NCI-H2081 (cell line): ENCODE measurements at places on chromosomes 5 and 9.

GRCh38 chr5:60916646-60917045 lies 28.2 kb downstream of the ERCC8 start:
- no peak for DNase-seq

DNA sequence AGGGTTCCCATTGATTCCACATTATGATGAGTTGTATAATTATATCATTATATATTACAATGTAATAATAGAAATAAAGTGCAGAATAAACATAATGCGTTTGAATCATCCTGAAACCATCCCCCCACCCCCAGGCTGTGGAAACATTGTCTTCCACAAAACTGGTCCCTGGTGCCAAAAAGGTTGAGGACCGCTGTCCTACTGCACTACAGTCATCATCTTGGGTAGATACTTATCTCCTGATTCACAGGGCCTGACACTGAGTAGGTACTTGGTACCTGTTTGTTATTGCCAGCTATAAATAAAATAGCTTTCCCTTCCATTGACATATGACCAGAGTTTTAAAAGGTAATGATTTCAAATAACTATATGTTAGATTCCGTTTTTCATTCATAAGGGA lies 25.6 kb downstream of the ANP32B start:
- DNase-seq: no peak

DNA sequence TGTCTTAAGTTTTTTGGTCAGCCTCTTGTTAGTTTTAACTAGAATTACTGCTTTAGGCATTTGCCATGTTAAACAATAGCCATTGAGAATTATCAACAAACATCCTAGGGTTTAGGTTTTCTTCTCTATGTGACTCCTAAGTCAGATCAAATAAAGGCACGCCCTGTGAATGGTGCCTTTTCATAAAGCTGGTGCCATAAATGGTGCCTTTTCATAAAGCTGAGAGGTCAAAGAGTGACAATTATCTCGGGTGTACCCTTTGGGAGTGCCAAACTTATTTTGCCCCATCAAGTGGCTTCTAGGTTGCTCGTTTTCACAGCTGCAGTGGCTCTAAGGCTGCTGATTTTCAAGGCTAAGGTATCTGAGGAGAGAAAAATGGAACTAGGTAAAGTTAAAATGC lies 391.6 kb downstream of the DMRTA1 start:
- peak; percentile 3 for DNase-seq

GRCh38 chr5:58244819-58245475 lies 214.9 kb downstream of the PLK2 start:
- DNase-seq: no peak

DNA sequence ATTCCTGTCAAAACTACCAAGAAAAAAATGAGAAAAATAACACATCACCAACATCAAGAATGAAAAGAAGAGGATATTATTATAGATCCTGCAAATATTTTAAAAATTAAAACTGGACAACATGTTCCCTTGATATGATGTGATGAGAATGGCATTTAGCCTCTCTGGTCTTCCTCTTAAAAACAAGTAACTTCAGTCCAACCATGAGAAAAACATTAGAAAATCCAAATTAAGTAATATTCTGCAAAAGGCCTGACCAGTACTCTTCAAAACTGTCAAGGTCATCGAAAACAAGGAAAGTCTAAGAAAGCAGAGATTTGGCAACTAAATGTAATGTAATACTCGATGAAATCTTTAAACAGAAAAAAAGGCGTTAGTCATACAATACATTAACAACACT lies 167.1 kb upstream of the SNX2 start:
- no peak for DNase-seq

- no peak for DNase-seq
Observed at GRCh38 chr5:10533226-10533625, 30.6 kb upstream of the ANKRD33B start.

DNA sequence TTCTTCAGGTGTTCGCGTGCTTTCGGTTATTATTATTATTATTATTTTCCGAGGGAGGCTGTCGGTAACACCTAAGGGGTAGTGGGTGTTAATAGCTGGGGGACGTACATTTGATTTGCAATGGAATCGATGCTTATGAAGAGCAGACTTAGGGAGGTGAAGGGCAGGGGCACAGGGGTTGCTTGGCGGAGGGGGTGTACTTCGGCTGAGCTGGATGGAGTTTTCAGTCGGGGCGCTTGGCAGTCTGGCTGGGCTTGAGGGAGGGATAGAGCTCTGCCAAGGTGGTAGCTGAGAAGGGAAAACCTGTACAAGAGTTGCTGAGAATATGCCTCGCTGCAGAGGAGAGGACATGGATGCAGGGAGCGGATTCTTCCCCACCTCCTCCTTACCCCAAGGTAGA lies 617 bp upstream of the PTPRD start:
- no peak for DNase-seq

DNA sequence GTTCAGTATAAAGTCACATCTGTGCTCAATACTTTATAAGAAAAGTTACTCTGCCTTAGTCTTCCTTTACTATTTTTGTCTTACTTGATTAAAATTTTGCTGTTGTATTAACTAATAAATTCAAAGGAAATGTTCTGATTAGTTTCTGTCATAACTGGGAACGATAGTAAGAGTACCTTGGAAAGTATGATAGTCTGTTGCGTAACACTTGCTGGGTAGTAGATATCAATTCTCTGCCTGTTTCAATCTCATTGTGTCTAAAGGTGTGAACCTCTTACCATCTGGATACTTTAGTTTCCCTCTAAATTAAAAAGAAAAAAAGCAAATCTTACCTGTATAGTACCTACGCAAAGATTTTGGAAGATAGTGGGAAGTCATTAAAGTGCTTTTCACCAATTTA lies 48.5 kb downstream of the COMMD10 start:
- no peak for DNase-seq

GRCh38 chr9:112819635-112820496 lies 69.3 kb downstream of the SNX30 start:
- DNase-seq: peak; percentile 57

DNA sequence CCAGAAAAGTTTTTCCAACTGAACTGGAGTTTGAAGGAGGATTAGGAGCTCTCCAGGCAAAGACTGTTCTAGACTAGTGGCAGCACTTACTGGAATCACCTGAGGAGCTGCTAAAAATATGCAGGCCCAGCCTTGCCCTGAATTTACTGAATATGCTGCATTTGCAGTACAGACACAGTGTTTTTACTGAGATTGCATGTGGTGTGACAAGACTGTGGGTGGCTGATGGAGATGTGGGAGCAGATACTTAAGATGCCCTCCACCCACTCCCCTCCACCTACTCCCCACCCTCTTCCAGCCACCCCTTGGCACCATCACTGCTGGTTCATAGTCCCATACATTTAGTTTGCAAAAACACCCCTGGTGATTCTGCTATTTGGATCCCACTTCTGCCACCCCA lies 64.1 kb upstream of the HRH2 start:
- DNase-seq: no peak

- DNase-seq: no peak
Observed at GRCh38 chr5:125696762-125697161, 726.4 kb upstream of the GRAMD2B start.

DNA sequence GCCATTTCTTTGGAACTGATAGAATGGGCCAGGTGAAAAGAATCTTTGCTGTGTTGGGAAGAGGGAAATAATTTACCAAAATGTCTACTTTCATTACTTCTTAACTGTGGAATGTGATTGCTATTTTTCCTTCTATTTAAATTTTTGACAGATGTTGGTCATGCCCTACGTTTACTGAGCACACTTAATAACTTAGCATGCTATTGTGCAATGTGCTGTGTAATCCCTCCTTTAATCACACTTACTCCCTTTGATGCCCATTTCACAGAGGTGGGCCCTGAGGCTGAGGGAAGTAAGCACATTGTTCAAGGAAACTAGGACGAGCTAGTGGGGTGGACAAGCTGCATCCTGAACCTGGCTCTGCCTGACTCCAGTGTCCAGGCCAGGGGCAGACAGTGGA lies 47.8 kb upstream of the INSYN2B start:
- no peak for DNase-seq
